Occipital lobe (tissue), 3 donors: ENCODE measurements at places on chromosomes 7 and 10. TPM values are rescaled to one million over a fixed set of nuclear protein-coding genes. Genes with fewer than 3 reads are reported as not detected.

GRCh38 chr7:90246171-90246570, 1.2 kb downstream of the CFAP69 start:
- DNase-seq = no peak

DNA sequence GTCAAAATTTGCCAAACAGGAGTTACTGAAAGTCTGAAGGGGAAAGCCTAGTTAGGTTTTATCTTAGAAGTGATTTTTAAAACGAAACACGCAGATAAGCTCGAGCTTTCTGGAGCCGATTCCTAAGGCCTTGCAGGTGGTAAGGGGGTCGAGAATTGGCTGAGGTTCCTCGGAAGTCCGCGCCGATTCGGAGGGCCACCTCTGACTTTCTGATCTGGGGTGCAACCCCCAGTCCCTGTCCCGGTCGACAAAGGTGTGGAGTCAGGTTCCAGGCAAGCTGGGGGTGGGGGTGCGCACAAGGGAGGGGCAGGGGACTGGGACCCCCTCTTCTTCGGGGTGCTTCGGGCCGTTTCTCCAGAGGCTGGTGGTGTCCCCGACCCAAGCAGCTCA, 701 bp upstream of the CUL1 start:
- DNase-seq = no peak

DNA sequence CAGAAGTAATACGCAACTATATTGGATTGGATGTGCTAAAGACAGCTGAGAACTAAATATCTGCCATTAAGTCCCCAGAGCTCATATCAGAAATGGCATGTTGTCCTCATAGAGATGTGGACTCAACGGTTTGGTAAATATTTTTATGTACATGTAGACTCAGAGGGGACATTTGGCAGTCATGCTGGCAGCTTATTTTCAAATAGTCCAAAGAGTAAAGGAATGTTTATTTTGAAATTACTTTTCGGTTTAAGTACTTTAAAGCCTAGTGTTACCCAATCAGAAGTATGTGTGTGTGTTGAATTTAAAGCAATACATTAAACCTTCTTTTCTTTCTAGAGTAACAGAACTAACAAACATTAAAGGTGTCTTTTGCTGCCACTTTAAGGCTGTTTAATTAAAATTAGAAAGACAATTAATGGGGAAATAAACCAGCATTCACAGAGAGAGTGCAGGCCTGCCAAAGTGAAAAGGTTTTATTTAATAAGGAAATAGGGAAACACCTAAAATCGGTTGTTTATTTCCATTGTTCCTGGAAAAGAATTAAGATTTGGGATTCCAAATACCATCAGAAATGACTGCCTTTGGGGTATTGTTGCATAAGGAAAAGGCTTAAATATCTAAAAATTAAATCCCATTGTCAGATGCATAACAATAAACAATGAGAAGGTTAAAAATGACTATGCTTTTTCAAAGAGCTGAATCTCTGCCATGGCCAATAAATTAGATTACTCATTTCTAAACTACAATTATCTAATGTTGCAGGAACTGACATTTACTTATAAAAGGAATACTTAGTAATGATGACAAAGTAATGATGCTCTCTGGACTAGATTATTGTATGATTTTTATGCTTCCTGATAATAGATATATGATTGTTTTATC, 113.4 kb upstream of the AHR start:
- no peak for DNase-seq

DNA sequence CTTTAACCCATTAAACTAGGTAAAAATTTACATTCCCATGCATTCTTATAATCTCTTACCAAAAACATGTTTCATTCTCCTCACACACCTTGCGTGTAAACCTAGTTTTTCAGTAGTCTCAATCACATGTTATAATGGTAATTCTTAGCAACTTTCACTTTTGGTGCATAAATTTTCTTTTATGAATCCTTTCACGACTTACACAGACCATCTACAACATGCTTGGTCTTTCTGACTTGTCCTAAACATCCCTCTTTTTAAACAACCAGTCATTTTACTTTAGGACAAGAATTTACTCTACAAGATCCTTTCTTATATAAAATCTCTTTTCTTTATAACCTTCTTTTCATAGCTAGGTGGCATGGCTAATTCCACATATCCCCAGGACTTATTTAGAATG, 25.8 kb downstream of the FBXL13 start:
- DNase-seq = no peak

TMEM60 gene
- total RNA-seq = 17.6 TPM

ANKRD61 gene
- 0.31 TPM for total RNA-seq

GRCh38 chr7:1823376-1824150, 153.5 kb downstream of the ELFN1 start:
- no peak for DNase-seq

DNA sequence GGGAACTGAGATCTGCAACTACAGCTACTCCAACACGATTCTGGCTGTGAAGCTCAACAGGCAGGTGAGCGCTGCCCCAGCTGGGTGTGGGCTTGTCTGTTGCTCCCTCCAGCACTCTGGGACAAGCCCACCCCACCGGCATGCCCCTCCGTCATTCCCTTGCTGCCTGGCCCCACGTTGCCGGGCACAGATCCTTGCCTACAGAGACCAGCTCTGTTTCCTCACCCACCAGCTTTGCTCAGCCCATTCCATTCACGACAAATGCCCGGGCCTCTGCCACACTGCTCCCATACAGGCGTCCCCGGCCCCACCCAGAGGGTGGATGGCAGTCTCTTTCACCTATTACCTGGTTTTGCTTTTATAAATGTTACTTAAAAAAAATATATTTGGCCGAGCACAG, 24.6 kb downstream of the WIPI2 start:
- no peak for DNase-seq

- no peak for DNase-seq
These were observed 4.0 kb upstream of the NEBL start for GRCh38 chr10:20901110-20901509.

GRCh38 chr10:29860166-29860565, 199.2 kb downstream of the JCAD start:
- no peak for DNase-seq

GRCh38 chr7:103680161-103681144, 234.4 kb upstream of the SLC26A5 start:
- no peak for DNase-seq

DNA sequence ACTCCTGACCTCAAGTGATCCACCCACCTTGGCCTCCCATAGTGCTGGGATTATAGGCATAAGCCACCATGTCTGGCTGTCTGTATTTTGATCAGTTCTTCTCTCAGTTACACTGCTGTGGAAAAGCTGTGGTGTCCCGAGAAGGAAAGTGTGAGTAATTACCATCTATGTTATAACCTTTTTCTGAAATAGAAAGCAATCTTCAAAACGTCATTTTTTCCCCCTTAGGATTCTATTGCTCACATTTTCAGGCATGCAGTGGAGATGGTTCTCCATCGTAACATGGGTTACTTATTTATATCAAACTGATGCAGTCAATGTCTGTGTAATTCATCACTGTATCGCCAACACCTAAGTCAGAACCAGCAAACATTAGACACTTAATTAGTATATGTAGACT, 103.5 kb upstream of the FAM3C start:
- no peak for DNase-seq

- DNase-seq = no peak
These were observed 33.0 kb downstream of the EN2 start for GRCh38 chr7:155490697-155491628.

GRCh38 chr10:116990276-116990800, 14.6 kb downstream of the SHTN1 start:
- no peak for DNase-seq

PON3 gene
- total RNA-seq = 0.47 TPM

DNA sequence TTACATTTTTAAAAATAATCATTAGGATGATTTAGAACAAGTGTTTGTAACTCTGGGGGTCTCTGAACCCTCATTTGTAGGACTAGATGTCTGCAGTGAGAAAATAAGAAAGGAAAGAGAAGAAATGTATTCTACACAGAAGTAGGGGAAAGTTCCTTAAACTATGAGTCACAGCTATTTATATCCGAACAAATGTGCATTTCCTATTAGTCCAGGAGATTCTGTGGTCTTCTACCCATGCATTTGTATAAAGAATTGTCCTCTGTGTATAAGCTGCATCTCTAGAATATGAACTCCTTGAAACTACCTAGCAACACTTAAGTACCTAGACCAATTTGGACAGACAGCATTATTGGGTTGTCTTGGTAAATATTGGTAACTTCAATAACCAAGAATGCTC, 15.9 kb upstream of the CD36 start:
- no peak for DNase-seq

CHN2 gene
- total RNA-seq = 76.3 TPM

- DNase-seq = no peak
These were observed 106.2 kb downstream of the TFEC start for GRCh38 chr7:115924411-115924810.

DNA sequence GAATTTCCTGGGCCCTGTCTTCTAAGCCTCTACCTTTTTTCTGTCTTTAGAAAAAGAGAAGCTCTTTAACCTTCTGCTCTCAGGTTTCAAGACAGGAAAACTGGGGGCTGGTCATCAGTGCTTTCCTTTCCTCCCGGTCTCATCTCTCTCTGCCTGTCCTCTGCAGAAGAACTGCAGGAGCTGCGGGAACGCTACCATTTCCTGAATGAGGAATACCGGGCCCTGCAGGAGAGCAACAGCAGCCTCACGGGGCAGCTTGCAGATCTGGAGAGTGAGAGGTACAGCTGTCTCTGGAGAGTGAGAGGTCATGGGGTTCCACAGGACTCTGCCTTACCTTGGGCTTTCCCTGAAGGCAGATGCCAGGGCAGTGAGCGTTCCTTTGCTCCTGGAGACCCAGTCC, 12.7 kb downstream of the CCDC136 start:
- no peak for DNase-seq

SMKR1 gene
- total RNA-seq = 2.3 TPM

- peak; percentile 55 for DNase-seq
These were observed 41.7 kb upstream of the LOXL4 start for GRCh38 chr10:98309366-98310355.

- DNase-seq = peak; percentile 38
These were observed 808.5 kb upstream of the CELF2 start for GRCh38 chr10:10209167-10209566.

GRCh38 chr7:134669388-134669787, 22.7 kb downstream of the BPGM start:
- DNase-seq = no peak

- DNase-seq = no peak
These were observed 33.0 kb downstream of the SH2B2 start for GRCh38 chr7:102319671-102320070.

DNA sequence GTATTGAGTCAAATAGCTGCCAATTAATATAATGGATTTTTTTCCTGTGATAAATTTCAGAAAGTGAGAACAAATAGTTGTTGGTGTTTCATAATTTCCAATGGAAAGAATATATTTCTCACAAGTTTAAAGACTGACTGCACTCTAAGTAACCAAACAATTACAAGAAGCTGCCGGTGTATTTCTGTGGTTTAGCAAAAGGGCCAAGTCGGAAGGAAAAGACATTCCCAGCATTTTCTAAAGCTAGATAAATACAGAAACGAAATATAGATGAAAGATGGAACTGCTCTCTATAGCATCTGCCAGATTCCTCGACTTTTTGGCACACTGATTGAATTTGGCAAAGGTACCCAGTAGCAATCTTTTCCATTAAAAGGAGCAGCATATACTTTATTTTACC, 92.7 kb upstream of the MKX start:
- no peak for DNase-seq

ZNF746 gene
- 27.3 TPM for total RNA-seq

DNA sequence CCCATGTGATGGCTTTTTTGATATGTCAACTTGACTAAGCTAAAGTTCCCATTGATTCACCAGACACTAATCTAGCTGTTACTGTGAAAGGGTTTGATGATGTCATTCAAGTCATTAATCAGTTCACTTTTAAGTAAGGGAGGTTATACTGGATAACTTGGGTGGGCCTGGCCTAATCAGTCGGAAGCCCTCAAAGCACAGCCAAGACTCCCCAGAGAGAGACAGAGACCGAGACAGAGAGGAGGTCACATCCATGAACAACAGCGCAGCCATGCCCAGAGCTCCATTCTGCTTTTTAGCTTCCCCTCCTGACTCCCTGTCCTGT, 103.4 kb downstream of the TRIL start:
- DNase-seq = no peak

DNA sequence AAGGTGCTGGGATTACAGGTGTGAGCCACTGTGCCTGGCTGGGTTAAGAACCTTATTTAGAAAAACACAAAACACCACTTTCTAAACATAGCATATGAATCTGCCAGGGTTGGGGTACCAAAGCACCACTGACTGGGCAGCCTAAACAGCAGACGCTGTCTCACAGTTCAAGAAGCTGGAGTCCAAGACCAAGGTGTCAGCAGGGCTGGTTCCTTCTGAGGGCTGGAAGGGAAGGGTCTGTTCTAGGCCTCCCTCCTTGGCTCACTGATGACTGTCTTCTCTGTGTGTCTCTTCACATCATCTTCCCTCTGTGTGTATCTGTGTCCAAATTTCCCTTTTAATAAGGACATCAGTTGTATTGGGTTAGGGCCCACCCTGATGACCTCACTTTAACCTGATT, 49.6 kb downstream of the HIPK2 start:
- no peak for DNase-seq

PRR15 gene
- total RNA-seq = not detected

DNA sequence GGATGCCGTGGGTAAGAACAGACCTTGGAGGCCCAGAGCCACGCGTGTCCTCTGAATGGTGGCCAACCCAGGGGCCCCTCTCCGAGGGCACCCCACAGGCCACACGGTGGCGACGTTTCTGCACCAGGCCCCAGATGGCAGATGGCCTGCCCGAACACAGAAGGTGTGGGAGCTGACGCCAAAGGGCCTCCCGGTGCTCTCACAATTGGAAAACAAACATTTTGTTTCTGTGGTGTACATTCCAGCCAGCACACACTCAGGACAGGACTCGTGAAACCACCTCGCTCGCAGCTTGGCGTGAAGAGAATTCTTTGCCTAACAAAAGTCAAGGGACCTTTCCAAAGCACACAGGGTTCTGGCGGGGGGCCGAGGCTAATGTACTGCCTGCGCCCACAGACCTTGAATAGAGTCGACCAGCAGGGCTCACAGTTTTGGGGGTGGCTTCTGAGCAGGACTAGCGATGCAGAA, 112.1 kb downstream of the FAM53B start:
- DNase-seq = no peak

CASTOR2 gene
- total RNA-seq = 63.0 TPM

DNA sequence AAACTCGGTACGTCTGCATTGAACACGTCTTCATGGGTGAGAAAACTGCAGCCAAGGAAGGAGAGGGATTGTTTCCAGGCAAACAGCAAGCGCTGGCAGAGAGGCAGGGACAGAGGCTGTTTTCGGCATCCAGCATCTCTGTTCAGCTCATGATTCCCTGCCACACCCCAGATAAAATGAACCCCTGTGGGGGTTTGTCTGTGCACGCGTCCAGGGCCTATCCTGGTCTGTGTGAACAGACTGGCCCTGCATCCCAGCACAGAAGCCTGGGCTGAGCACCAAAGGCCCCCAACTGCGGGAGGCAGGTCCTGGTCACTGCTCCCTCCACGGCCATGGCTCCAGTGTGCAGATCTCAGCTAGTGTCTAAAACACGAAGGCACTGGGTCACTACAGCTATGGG, 83.3 kb upstream of the FAM20C start:
- no peak for DNase-seq

GRCh38 chr7:132919771-132920170, 162.1 kb downstream of the CHCHD3 start:
- no peak for DNase-seq

TMEM225B gene
- total RNA-seq = not detected
